ENCODE measurements at places on chromosomes 12 and 14. TPM values are rescaled to one million over a fixed set of nuclear protein-coding genes. Genes with fewer than 3 reads are reported as not detected.

GRCh38 chr12:22991250-22991844, 366.4 kb downstream of the ETNK1 start:
- no peak for DNase-seq

- DNase-seq = no peak
Measured at GRCh38 chr12:23217158-23217557, 592.2 kb downstream of the ETNK1 start.

Gene GALNT6
- total RNA-seq = 0.13 TPM

- peak; percentile 38 for DNase-seq
Measured at GRCh38 chr14:36553656-36554260, 28.7 kb downstream of the NKX2-8 start.

Gene DPY19L2
- total RNA-seq = 8.5 TPM

GRCh38 chr12:116284396-116284795, 6.9 kb upstream of the MED13L start:
- no peak for DNase-seq

GRCh38 chr14:55451398-55451797, 11.0 kb upstream of the TBPL2 start:
- DNase-seq = no peak

GRCh38 chr12:43795716-43796280, 10.3 kb downstream of the TWF1 start:
- DNase-seq = no peak

Gene TROAP
- total RNA-seq = 32.8 TPM

DNA sequence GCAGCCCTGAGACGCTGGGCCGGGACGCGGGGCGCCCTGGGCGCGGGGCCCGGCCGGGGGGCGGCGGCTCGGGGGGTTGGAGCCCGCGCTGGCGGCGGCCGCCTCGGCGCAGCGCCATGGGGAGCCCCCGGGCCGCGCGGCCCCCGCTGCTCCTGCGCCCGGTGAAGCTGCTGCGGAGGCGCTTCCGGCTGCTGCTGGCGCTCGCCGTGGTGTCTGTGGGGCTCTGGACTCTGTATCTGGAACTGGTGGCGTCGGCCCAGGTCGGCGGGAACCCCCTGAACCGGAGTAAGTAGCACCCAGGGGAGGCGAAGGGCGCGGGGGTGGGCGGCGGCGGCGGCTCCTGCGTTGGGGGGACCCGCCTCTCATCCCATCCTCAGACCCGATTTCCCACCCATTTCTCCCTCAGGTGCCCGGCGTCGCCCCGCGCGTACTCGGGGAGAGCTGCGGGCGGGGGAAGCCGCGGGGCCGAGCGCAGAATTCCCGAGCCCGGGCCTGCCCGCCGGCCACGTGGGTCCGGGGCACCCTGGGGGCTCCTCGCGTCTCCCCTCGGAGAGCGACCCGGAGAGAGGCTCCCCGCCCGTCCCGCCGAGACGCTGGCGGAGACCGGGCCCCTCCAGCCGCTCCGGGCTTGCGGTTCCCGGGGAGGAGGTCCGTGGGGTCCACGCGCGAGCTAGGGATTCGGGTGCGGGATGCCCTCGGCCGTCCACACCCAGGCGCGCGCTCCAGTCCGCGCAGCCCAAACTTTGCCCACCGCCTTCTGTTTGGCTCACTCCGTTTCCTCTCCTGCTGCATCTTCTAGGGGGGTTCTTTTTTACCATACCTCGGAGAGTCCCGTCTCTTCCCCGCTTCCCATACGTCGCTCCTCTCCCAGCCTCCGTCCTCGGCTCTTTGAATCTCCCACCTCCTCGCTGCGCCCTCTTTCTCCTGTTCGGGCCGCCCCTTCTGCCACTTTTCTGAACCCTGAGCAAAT, 807 bp downstream of the B4GALNT3 start:
- no peak for DNase-seq

Gene CBX5
- 90.8 TPM for total RNA-seq

DNA sequence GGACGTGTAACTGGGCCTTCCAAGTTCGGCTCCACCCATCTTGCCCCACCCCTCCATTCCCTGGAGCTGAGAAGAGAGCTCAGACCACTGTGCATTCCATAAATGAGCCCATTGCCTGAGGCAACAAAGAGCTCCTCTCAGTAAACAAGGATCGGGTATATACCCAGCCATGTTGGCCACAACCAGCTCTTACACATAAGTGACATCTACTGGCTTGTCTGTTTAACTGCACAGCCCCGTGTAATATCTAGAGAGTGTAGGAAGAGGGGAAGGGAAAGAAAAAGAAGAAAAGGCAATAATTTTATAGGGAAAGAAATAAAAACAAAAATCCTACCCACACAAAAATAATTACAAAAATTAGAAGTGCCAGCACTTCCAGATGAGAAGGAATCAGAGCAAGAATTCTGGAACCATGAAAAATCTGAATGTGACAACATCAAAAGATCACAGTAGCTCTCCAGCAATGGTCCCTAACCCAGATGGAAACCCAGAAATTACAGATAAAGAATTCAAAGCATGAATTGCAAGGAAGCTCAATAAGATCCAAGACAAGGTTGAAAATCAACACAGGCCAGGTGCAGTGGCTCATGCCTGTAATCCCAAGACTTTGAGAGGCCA, 308.1 kb downstream of the RPAP3 start:
- DNase-seq = peak; percentile 64

DNA sequence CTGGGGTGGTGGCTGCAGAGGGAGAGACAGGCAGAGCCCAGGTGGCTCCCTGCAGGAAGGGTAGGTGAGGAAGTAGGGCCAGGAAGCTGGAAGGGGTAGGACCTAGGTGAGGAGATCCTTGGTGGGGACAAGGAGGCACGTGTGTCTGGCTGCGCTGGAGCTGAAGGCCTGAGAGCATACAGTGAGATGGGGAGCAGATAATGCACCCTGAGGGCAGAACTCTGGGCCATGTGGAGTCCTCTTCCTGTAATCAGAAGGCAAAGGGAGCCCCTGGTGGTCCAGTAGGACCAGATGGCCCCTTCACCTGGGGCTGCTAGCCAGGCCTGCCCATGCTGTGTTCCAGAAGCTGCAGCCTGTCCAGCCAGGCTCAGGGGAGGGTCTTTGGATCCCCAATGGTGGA, 15.3 kb upstream of the KRT80 start:
- no peak for DNase-seq

Gene TESPA1
- not detected for total RNA-seq

DNA sequence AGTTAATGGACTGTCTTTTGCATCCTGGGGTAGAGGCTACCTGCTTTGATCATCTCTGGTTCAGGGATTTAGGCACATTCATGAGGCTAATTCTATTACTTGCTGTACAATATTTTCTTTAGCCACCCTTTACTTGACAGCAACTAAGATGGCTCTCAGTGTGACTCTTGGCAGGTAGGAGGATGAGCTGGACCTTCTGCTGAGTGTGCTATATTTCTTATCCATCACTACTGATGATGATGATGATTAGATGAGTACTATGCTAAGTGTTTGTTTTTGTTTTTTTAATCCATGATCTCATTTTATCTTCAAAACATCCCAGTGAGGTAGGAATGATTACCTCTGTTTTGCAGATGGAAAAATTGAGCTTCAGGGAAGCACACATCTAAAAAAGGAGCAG, 152.8 kb upstream of the WSCD2 start:
- DNase-seq = no peak

DNA sequence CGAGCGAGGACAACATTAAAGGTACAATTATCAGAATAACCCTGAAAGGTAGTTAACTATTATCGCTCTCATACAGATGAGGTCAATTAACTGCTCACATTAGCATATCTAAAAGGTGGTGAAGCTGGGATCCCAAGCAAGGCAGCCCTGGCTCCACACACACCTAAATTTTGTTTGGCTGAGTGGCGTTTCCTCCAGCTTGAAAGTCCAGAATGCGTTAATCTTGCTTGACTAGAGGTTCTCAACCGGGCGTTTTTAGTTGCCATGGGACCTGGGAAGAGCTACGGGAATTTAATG, 531 bp downstream of the DLGAP5 start:
- no peak for DNase-seq

GRCh38 chr12:130179621-130180020, 17.4 kb downstream of the FZD10 start:
- no peak for DNase-seq

Gene SALL2
- 7.1 TPM for total RNA-seq

- no peak for DNase-seq
Measured at GRCh38 chr12:50275556-50275955, 7.8 kb downstream of the LIMA1 start.

DNA sequence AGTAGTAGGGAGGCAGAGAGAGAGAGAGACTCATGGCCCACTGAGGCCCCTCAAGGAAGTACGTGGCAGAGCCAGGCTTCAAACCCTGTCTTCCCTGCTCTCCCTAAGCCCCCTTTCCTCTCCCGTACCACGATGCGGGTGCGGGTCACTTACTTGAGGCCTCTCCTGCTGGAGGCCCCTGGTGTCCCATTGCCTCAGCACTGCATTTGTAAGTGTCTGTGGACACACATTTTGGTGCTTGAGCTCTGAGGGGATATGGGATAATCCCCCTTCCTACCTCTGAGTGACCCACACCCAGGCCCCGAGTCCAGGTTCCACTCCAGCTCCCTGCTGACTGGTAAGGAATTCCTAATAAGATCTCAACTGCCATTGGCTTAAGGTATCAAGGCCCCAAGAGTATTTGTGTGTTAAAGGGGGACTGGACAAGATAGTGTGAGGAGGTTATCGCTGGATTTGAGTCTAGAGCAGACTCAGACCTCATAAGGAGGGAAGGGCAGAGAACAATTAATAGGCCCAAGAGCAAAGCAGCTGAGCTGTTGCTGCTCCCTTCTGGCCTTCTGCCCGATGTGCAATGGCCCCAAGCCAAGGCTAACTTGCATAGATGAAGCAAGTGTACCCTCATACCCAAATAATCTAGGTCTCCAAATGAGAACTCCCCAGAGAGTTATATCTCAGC, 71.9 kb downstream of the CRACR2A start:
- DNase-seq = peak; percentile 11

DNA sequence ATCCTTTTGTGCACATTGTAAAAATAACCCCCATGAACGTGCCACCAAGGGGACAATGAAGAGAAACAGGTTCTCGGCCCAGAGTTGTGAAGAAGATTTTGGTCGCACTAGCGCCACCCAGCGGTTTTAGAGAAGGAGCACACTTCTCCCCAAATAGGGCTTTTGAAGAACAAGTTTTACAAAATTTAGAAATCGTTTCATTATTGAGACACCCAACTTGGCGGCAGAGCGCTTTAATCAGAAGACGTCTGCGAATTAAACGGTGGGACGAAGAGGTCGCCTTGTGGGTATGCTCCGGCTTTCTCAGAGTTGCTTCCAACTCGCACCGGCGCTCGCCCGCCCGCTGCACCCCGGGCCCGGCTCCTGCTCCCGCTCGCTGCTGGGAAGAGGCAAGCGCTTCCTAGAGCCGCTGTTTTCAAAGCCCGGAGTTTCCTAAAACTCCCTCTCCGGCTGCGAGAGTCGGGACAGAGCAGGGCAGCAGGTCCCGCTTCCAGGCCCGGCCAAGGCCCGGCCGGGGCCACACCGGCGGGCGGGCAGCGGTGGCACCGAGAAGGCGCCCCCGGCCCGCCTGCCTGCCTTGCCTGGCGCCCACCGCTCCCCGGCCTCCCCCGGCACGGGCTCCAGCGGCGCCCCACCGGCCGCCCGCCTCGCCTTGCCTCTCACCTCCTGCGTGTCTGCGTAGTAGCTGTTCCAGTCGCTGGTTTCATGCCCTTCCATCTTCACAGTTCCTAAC, 645 bp downstream of the FOXA1 start:
- DNase-seq = peak; percentile 82
